Activated T-helper 1 cell treated with Interleukin-2 at 50 U/mL for 16 hours (primary cell): ENCODE measurements at places on chromosomes 16 and 17.

DNA sequence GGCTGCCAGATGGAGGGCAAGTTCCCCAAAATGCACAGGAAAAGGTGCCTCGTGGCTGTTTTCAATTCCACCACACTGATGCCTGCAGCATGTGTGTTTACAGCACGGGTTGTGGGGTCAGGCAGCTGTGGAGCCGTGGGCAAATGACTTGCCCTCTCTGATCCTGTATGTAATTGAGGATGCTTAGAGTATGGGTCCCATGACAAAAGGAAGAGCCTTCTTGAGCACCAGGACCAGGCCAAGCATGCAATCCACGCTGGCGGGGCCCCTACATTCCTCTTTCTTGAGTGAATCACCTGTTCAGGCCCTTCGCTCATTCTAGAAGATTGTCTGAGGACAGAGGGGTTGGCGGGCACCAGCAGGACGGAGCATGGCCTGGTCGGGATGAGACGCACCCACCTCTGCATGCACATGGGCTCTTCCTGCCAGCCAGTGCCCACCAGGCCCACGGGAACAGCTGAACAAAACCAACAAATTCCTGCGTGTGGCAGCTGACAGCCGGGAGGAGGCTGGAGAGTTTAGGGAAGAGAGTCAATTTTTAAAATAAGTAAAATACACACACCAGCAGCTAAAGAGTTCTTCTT, 1.4 kb upstream of the CTRB2 start:
- DNase-seq = no peak

DNA sequence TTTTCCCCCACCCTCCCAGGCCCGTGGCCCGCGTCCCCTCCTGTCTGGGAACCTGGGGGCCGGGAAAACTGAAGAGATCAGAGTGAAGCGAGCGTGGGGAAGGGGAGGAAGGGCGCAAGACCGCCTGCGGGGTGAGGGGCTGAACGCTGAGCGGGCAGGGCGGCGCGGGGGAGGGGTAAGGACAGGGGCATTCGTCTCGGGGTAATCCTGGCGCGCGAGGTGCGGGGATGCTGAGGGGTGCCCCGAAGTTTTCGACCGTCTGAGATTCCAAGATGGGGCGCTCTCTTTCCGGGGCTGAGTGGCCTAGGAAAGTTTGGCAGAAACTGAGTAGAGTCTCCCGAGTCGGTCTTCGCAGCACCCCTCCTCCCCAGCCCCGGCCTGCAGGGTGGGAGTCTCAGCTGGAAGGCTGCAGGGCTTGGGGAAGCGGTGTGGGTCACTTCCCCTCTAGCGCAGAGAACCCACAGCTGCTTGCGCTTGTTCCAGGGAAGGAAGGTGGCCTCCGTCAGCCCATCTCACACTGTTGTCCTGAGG, 555 bp downstream of the TTYH2 start:
- no peak for DNase-seq

GRCh38 chr16:88843256-88843655, 13.5 kb downstream of the GALNS start:
- DNase-seq = no peak

DNA sequence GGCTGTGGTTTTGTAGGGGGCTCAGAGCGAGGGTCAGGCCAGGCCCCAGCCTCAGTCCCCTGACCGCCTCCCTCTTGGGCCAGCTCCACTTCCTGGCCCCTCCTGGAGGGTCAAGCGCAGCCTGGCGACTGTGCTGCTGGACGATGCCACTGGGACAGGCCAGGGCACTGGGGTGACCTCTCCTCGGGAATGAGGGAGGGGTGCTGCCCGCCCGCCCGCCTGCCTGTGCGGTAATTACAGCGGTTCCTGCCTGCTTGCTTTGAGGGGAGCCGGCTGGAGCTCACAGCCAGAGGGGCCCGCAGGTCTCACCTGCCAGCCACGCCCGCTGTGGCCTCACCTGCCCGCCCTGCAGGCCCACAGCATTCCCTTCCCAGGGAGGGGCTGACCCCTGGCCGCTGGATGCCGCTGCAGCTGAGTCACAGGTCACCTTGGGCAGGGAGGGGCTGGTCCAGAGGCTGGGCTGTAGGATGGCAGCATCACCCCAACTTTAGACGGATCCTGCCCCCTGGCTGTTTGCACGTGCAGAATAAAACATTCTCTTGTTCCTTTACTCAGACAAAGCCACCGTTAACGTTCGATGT, 76.7 kb upstream of the CBX4 start:
- no peak for DNase-seq

- no peak for DNase-seq
Observed at GRCh38 chr17:6259899-6260298, 175.0 kb downstream of the AIPL1 start.

DNA sequence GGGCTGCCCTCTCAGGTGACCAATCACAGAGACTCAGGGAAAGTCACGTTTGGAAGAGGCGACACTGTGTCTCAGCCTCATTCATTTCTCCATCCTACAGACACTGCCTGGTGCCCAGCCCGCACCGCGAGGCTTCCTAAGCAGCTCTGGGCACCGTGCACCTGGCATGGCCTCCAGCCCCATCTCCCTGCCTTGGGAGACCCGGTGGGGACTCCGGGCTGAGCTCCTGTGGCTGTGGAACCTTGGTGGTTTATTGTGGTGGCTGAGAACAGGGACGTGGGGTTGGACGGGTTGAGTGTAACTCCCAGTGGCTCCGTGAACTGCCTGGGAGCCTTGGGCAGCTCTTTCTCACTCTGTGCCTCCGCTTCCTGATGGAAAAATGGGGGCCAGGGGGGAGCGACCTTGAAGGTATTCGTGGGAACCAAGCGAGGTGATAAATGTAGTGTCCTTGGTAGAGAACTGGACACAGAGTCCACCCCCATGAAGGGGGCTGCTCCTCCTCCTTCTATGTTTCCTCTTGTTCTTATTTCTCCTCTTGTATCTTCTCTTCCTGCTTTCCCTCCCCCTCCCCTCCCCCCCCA, 215.4 kb downstream of the SEC14L1 start:
- no peak for DNase-seq

DNA sequence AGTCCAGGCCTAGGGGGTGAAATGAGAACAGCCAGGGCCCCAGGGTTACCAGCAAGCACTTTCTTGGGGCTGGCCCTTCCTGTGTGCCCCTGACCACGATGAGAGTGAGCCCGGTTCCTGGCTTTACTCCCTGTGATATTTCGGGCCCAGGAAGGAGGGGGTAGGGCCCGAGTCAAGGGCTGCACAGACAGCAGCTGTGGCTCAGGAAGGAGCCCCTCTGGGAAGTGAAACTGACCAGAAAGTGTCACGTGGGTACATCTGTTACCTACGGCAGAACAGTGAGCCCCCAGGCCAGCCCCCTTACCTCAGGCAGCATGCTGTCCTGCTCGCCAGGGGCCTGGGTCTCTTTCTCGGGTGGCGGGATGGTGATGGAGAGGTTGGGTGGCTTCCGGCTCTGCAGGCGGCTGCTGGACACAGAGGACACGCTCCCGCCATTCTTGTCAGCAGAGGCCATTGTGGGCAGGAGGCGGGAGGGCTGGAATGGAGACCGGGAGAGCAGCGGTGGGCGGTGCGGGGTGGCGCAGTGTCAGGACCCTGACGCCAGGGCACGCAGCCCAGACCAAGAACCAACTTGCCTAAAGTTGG, 13.8 kb downstream of the AANAT start:
- DNase-seq = no peak

- DNase-seq = no peak
Observed at GRCh38 chr17:58264407-58265103, 16.2 kb downstream of the MPO start.

DNA sequence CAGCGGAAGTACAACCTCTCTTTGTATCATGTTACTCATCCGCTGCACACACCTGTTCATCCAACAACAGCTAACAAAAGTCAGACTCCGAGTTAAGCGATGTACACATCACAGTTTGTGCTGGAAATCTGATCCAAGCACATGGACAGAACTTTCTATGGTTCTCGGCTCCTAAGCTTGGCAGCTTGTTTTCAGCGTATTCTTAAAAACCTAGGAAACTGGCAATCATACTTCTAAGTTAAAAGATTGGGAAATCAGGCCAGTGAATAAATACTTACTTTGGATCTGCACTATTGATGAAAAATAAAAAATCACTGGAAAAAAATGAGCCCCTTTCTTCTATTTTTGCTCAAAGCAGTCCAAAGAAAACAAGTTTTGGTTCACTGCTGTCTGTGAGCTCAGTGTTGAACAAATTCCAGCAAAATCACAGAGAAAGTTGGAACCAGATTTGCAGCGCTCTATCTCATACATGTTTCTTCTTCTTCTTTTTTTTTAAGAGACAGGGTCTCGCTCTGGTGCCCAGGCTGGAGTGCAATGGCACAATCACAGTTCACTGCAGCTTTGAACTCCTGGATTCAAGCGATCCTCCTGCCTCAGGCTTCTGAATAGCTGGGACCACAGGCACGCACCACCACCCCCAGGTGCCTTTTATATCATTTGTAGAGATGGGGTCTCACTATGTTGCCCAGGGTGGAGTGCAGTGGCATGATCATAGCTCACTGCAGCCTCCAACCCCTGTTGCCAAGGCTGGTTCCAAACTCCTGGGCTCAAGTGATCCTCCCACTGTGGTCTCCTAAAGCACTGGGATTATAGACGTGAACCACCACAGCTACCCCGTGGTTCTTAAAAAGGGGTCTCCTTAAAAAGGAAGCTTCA, 71.6 kb upstream of the CREBBP start:
- DNase-seq = no peak

- DNase-seq = no peak
Observed at GRCh38 chr16:54239456-54239855, 47.1 kb downstream of the IRX3 start.

- no peak for DNase-seq
Observed at GRCh38 chr16:73565925-73566324, 518.0 kb upstream of the ZFHX3 start.

DNA sequence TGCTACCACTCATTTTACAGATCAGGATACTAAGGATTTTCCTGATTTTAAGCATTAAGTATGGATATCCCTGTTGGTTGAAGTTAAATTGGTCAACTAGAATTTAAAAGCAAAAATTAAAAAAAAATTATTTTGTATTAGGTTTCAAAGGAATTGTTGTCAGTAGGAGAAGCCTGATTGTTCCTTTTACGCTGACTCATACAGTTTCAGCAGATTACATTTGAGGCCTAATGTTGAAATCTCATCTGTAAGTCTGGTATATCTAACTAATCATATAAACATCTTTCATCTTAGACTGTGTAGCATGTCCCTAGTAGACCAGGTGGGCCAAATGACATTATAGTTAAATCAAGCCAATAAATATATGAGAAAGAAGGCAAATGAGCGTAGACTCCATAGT, 83.5 kb downstream of the FTO start:
- no peak for DNase-seq

- DNase-seq = no peak
Observed at GRCh38 chr16:49483651-49484450, 110.2 kb downstream of the C16orf78 start.

GRCh38 chr17:67139289-67139688, 94.9 kb downstream of the CACNG1 start:
- no peak for DNase-seq

DNA sequence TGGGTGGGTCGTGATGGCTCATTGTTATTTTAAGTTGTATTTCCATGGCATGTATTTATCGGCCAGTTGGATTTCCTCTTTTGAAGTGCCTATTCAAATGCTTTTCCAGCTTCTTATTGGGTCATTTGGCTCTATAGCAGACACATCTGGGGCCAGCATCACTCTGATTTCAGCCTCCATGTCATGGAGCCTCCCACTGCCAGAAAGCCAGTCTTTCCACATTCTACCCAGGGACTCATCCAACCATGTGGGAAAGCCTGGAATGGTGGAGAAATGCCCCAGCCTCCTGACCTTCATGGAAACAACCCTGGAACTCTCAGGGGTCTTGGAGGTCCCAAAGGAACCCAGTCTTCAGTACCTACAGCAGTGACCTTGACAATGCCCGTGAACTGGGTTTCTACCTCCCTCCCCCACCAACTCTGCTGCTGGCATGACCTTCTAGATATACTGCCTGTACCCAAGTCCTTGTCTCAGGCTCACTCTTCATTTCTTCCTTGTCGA, 33.8 kb upstream of the ADGRG1 start:
- DNase-seq = no peak

- no peak for DNase-seq
Observed at GRCh38 chr16:54687043-54687899, 243.4 kb upstream of the IRX5 start.

- DNase-seq = no peak
Observed at GRCh38 chr17:79793924-79794304, 3.0 kb downstream of the CBX8 start.

GRCh38 chr16:31186176-31186575, 6.2 kb downstream of the FUS start:
- DNase-seq = no peak

GRCh38 chr17:67655478-67656148, 62.1 kb upstream of the NOL11 start:
- DNase-seq = no peak
